AG10803 (cell line): ENCODE measurements at places on chromosomes 4 and X.

- DNase-seq = no peak
Measured at GRCh38 chr4:98689507-98690174, 31.2 kb upstream of the TSPAN5 start.

DNA sequence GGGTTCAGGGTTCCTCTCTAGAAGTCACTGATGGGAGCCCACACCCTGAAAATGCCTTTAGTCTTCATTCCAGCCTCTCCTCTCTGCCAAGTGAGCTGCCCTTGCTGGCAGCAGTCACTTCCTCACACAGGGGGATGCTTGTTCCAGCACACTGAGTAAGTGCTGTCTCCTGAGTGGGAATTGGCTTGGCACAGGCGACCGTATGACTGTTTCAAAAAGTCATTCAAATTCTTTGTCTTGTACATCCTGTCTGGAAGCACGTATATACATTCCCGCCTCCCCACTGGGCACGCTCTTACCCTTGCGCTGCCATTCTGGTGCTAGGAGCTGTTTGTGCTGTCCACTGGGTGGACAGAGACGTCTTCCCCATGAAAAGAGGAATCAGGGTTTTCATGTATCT, 40.2 kb upstream of the CD99 start:
- DNase-seq = no peak

DNA sequence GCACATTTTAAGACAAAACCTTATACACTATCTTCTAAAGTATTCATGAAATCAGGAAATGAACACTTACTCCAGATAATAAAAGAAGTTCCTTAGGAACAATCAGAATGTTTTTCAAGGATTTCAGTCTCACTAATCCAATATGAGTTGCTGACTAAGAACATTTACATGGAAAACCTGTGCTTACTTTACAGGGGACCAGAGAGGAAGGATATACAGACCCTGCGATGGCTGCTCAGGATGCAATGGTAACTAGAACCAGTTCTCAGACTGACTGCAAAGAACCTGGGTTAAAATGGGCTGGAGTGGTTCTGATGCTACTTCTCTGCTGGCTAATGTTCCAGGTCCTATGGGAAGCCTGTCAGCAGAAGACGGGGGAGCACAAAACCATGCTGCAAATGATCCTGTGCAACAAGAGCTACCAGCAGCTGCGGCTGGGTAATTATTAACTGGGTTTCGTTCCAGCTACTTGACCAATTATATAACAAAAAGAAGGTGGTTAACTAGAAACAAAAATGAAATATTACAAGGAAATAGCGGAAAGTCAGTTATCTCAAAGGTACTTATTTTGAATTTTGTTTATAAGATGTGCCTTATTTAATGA, 85.3 kb downstream of the ANXA10 start:
- DNase-seq = no peak

DNA sequence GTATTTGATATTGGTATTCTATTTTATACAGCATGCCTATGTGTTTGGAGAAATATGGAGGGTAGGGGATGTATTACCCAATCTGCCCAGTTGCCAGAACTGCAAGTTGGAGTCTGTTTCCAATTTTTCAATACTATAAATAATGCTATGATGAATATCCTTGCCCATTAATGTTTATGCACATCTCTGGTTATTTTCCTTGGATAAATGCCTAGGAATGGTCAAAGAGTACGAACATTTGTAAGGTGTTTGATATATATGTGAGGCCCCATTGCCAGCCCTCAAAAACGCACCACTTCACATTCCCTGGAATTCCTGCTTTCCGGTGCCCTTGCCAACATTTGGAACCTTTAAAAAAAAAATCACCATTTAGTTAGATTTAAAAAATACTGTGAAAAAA, 34.3 kb downstream of the CLDN34 start:
- DNase-seq = peak; percentile 78

DNA sequence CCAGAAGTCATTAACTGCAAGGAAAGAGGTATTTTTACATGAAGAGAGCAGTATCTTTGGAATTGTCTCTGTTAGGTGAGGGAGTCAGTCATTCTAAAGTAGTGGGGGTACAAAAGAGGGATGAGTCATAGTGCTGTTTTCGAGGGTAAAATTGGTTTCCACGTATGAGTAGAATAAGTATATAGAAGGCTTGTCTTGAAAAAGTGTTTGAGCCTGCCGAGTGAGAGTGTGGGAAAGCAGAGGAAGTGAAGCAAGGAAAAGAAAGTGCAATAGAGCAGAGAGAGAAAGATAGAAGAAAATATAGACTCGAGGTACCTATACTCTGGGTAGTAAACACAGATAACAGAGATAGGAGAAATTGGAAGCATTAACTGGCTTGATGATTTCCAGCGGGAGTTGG, 696.4 kb downstream of the DMD start:
- DNase-seq = no peak

GRCh38 chrX:153343674-153344073, 9.7 kb downstream of the ZNF275 start:
- no peak for DNase-seq

DNA sequence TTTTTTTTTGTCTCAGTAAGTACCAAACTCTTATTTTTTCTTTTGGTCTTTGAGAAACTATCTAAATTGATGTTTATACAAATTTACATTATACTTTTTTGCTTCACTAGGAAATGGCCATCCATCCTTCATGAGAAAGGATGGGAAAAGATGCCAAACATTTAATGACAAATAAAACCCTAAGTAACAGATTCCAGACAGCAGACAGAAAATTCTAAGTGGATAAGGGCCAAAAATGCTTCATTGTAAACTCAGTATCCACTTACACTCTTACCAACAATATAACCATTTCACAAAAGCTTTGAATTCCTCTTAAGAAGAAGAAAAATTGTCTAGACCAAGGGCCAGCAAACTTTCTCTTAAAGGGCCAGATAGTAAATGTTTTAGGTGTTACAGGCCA, 3.5 kb downstream of the GUCY1B1 start:
- peak; percentile 23 for DNase-seq

DNA sequence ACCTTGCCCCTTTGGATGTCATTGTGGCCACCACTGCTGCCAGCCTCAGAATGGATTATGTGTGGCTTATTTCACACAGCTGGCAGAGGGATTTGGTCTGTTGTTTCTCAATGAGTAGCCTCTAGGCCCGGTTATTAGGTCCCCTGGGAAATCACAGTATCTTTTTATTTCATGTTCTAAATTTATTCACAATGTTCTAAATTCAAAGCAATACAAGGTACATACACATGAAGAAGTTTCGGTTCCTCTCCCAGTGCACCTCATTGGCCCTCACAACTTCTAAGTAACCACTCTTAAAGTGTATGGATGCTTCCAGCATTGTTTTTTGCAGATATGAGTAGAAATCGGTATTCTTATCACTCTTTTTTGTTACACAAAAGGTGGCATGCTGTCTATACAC, 262.7 kb downstream of the RCHY1 start:
- DNase-seq = no peak

DNA sequence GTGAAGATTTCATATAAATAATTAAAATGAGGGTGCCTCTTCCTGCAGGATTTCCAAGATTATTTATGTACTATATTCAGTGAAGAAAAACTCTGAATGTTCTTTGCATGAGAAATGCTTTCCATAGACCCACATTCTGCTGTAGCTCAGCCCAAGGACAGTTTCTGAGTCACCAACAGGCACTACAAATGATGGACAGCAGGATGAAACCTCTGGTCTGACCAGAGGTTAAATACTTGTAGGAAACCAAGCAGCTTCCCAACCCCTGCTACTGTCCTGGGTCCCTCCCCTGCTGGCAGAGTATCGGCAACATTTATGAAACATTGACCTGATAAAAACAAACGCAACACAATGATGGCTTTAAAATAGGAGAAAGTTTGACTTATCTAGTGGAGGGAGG, 73.1 kb downstream of the CXXC4 start:
- DNase-seq = no peak

DNA sequence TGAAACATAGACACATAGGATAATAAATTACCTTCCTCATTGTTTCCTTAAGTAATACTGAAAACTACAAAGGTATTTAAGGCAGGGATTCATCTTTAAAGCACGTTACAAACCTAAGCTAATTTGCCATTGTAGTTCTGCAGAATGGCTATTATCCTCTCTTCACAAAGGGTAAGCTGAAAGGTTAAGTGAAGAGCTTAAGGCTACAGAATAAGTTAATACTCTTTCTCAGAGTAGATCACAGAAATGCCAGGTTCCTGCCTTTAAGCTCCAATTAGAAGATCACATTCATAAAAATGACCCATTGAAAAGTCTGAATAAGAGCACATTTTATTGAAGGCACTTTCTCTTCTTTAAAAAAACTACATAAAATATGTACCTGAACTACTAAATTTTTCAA, 42.1 kb upstream of the PRDM5 start:
- DNase-seq = no peak

- DNase-seq = no peak
Measured at GRCh38 chrX:116409219-116409618, 27.2 kb upstream of the SLC6A14 start.

- peak; percentile 2 for DNase-seq
Measured at GRCh38 chrX:43745938-43746721, 90.0 kb downstream of the MAOA start.

- DNase-seq = no peak
Measured at GRCh38 chrX:46561824-46562657, 11.5 kb upstream of the CHST7 start.

DNA sequence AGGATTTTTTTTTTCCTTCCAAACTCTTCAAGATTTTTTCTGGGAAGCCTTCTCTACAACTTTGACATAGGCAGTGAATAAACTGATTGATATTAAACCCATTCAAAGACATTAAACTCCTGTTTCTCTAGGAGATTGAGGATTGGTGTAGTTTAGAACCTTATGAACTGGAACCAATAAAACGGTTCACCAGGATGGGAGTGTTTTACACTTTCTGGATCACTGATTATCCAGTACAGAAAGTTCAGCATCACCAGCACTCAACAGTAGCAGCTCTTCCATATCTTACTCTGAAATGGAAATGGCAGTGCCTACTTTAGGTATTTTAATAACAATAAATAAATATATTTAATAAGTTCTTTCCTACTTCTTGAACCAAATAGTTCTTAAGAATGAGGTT, 76.7 kb downstream of the BMPR1B start:
- no peak for DNase-seq

GRCh38 chrX:19613645-19614323, 98.5 kb upstream of the MAP3K15 start:
- DNase-seq = no peak

- DNase-seq = no peak
Measured at GRCh38 chr4:135239964-135240363, 1038.4 kb upstream of the PABPC4L start.

GRCh38 chr4:74661427-74662201, 132.7 kb downstream of the BTC start:
- peak; percentile 32 for DNase-seq

DNA sequence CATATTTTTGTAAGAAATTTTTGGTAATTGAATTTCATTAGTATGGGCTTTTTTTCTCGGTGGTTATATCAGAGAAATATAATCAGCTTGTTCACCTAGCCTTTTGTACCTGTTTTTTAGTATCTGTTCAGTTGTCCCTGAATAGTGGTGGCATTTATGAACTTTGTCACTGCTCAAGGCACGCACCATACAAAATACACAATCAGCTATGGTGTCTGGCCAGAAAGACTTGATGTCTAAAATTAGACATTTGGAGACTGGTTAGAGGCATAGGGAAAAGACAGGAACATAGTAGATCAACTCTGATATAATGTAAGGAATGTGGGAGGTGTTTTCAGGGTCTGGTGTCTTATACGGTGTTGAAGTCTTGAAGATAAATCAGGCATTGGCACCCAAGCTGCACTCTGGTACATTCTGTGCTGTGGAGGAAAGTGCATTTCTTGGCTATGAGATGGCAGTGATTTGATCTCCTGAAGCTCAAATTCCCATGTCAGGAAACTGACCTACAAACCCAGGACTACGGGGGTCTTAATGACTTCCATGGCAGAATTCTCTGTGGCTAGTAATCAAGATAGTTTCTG, 3.6 kb downstream of the ART3 start:
- no peak for DNase-seq

DNA sequence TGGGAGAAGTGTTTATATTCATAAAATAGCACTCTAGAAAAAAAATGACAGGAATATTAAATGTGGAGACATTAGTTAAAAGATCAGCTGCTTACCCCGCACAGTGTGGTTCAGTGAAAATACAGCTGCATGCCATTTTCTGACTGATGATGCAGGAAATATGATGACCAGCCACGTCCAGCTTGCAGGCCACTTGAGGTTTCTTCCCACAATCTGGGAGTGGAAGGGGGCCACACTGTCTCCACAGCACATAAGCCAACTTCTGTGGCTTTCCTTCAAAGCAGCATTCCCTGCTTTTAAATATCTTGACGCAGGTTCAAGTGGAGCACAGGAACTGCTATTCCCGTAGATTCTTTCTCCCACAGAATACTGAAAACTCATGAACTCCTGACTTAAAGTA, 173.4 kb upstream of the GALNT7 start:
- DNase-seq = no peak

GRCh38 chrX:2485789-2486345, 14.9 kb downstream of the DHRSX start:
- DNase-seq = no peak

DNA sequence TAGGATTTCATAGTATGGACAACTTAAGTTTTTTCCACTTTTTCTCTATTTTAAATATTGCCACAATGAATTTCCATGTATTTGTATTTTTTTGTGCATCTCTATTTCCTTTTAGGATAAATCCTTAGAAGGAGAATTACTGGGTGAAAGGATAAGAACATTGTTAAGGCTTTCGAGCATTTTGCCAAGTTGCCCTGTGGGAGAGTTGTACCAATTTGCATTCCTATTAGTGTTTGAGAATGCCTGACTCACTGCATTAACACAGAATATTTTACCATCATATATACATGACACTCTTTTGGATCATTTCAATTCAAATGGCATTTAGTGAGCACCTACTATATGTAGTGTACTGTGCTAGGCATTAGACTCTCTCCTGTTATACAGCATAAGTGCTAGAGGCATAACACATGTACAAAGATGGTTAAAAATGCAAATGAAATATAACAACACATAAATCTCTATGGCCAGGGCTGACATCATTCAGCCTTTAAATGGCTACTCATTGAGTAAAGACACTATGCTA, 57.0 kb downstream of the PLAC1 start:
- DNase-seq = peak; percentile 60

- peak; percentile 0 for DNase-seq
Measured at GRCh38 chrX:36909676-36910030, 98.5 kb upstream of the FAM47C start.

DNA sequence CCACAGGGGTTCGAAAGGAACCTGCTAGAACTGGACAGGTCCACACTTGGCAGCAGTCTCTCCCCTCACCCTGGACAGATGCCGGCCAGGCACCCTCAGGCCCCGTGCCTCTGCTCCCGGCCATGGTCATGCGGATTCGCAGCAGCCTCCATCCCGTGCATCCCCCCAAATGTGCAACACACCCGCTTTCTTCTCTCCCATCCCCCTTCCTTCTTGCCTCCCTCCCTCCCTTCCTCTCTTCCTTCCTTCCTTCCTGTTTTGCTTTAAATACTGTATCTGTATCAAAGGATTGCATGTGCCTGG, 35.0 kb upstream of the HMX1 start:
- no peak for DNase-seq
